ENCODE measurements at places on chromosomes 2 and 18. TPM values are rescaled to one million over a fixed set of nuclear protein-coding genes. Genes with fewer than 3 reads are reported as not detected.

Gene AKAIN1
- total RNA-seq, result not detected

Gene ILKAP
- 28.6 TPM for total RNA-seq

Gene ACKR3
- total RNA-seq, result 14.8 TPM

Gene POTEI
- 0.66 TPM for total RNA-seq
